Pons (tissue), 1 donor: ENCODE measurements at places on chromosomes 12 and 14.
A peak's percentile ranks its signal among the peaks of the same experiment; 100 is the strongest.

- no peak for DNase-seq
Measured at GRCh38 chr14:77822307-77822706, 22.4 kb downstream of the ADCK1 start.

- no peak for DNase-seq
Measured at GRCh38 chr12:91622981-91623380, 440.4 kb upstream of the DCN start.

DNA sequence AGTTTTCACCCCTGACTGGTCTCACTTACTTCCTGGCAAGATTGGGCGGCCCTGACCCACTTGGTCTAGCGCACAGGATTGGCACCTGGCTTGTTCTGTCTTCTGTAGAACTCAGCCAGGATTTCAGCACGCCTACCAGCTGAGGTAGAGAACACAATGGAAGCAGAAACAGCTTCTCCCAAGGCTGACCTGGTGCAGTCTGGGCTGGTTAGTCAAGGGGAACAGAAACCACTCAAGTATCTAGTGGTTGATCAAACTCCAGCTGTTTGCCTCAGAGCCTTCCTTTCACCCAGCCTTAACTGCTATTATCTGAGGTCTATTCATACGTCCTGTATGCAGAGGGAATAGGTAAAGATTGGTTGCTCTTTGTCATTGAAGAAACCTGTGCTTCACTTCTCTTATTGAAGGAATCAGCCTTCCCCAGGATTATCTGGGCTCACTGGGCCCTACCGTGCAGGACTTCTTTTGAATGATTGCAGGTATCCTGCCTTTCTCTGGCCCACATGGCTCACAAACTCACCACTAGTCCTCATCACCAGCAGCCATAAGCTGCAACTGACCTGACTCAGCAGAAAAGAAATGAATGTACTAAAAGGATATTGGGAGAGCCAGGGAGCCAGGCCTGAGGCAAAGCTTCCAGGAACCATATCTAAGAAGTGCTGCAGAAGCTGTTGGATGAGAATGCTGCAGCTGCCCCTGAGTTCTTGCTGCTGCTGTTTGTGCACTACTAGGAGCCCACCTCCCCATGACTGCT, 2.5 kb upstream of the PLEKHD1 start:
- no peak for DNase-seq

- no peak for DNase-seq
Measured at GRCh38 chr12:25829192-25829591, 129.3 kb upstream of the RASSF8 start.

DNA sequence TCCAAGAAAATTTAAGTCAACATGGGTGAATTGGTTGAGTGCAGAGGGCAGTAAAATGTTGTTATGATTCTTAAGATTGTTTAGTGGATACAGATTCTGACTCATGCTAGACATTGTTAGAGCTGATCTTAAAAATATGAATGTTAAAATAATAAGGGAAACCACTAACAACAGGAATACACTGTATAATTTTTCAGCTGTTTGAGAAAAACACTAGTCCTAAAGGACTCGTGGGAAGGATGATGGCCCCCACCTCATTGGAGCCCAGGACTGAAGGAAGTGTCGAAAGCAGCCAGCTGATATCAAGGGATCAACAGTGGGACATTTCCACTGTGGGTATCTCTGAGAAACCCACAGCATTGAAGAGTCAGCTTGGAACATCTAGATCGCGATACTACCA, 82.9 kb upstream of the SCAF11 start:
- DNase-seq, result no peak

DNA sequence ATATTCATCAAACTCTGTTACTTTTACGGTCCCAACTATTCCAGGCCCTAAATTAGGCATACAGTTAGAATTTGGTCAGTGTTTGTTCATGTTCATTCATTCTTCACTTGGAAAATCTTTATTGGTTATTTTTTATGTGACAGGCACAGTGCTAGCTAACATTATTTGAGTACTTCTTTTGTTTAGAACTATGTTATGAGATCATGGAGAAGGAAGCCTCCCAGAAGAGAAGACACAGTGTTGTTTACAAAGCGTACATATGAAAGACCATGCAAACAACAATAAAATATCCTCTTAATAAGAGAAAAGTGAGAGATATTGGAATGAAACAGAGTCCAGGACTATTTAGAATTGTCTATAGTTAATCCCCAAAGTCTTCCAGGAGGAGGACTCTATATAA, 399.2 kb downstream of the LRIG3 start:
- DNase-seq, result no peak

DNA sequence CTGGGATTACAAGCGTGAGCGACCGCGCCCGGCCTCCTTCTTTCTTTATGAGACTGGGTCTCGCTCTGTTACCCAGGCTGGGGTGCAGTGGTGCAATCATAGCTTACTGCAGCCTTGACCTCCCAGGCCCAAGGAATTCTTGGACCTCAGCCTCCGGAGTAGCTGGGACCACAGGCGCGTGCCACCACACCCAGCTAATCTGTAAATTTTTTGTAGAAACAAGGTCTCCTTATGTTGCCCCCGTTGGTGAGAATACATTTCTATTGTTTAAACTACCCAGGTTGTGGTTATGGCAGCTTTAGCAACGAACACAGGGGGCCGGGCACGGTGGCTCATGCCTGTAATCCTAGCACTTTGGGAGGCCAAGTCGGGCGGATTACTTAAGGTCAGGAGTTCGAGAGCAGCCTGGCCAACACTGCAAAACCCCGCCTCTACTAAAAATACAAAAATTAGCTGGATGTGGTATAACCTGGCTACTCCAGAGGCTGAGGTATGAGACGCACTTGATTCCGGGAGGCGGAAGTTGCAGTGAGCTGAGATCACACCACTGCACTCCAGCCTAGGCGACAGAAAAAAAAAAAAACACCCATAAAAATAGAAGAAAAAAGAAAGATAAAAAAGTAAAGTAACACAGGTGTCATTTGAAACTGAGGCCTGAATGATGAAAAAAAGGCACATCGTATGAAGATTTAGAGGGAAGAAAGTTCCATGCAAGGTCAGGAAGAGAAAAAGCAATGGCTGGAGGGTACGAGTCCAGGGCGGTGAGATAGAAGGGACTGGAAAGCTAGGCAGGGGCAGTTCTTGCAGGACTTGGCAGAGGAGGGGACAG, 977 bp upstream of the TMEM120B start:
- DNase-seq, result no peak

DNA sequence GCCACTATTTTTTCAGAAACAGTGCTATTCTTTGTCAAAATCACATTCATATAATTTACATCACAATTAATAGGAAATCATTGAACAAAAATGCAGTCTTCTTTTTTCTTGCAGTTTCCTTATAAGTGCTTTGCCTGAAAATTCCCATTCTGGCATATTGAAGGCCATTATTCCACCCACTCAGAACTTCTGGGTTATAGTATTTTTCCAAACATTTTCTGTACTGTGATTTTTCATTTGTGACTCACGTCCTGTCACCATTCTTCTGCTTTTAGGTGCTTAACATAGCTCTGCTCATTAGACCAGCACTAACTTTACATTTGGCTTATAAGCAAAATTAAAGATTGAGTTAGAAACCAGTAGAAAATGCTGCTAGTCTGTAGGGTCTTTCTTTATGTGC, 241.0 kb upstream of the NPAS3 start:
- DNase-seq, result no peak

DNA sequence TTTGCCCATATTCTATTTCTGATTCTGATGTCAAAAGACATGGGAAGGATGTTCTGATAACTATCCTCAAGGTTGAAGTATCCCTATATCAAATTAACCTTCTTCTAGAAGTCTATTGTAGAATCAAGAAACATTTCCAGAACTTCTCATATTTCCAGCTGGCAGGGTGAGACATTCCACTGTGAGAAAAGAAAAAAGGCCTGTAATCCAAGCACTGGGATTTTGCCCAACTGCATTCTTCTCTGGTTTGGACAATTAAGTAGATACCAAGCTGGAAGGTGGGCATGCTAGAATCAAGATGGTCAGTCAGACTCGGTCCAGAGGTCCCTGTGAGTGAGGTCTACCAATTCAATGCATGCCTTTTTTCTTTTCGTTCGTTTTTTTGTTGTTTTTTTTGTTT, 60.9 kb downstream of the MAP3K9 start:
- DNase-seq, result no peak

DNA sequence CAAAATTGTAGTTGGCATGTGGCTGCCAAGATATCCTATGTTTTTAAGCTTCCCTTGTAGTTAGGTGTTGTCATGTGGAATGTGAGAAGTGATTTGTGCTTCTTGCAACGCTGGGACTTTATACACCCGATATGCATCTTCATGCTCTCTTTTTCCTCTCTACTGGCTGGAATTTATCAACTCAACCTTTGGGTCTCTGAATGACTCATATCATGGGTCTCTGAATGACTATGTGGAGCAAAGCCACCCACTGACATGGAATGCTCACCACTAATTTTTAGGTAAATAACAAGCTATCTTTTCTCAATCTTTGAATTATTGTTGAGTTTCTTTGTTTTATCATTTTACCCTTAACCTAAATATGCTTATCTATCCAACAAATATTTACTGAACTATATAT, 144.6 kb downstream of the ATP23 start:
- DNase-seq, result no peak

DNA sequence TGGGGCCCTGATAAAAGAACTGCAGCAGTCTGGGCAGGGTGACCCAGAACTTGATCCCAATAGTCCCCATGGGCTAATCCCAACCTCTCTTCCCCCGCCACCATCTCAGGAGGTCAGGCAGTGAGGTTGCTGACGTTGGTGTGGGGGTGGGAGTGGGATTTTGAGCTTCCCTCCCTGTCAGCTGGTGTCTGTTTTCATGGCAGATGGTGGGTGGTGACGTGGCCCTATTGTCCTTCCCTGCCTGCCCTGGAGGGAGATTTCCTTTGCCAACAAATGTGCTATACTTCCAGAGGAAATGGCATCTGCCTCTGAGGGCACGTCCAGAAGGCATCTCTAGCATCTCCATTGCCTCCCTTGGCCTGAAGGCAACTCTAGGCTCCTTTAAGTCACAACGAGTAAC, 37.7 kb downstream of the NEUROD4 start:
- no peak for DNase-seq

DNA sequence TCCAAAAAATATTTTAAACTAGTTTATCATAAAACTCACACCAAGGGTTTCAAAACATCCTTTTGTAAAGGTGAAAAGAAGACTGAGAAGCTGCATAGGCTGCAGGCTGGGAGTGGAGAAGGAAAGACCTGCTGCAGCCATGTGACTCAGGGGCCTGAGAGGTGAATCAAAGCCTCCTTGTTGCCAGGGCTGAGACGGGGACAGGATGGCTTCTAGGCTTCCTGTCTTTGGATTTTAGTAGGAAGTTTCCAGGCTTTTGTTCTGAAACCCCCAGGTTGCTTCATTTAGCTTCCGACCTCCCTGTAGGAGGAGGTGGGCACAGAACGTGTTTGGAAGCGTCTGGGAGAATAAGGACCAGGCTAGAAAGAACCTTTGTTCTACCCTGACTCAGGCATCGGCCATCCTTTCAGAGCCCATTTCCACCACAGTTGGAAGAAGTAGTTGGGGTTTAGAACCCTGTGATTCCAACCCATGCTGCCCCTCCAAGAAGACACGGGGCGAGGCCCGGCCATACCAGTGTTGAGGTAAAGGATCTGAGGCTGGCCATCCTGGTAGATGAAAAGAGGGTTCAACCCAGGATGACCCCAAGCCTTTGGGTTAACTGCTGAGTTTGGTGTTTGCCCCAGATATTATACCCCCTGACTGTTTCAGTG, 122.4 kb downstream of the SLC25A47 start:
- DNase-seq, result no peak

DNA sequence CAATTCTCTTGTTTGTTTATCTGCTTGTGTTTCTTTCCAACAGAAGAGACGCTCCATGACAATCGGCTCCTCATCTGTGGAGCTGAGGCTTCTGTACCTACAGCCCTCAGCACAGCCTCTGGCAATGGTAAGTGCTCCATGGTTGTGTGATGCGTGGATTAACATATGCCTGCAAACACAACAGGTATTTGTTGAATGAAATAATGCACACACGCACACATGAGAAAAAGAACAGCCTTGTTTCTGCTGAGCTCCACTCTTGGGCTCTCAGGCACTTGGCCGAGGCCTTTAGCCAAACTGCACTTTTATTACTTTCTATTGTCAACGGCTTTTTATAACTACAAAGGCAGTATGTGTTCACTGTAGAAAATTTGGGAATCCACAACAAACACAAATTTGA, 120.4 kb upstream of the TMCC3 start:
- DNase-seq, result peak; percentile 68

- no peak for DNase-seq
Measured at GRCh38 chr14:96584199-96584906, 82.2 kb downstream of the PAPOLA start.

- DNase-seq, result peak; percentile 57
Measured at GRCh38 chr14:69043596-69044260, 64.6 kb upstream of the ACTN1 start.

DNA sequence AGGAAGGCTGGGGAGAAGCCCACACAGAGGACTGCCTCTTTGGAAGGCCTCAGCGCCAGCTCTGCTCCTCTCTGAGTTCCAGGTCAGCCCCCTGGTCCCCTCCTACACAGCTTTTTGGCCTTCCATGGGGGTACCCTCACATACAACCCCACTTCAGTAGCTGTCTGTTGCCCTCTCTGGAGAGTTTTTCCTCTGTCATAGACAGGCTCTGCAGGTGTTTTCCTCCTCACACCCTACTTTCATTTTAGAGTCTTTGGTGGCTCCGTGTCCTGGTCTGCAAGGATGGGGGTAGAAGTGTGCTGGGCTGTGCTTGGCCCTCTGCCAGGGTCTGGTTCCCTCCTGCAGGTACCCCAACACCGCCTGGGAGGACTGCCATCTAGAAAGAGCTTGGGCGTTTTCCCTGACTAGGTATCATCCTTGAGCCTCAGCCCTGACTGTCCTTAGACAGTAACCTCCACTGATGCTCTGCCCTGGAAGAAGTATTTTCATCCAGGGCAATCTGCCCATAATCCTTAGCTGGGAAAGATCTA, 15.1 kb downstream of the ZDHHC22 start:
- DNase-seq, result no peak

DNA sequence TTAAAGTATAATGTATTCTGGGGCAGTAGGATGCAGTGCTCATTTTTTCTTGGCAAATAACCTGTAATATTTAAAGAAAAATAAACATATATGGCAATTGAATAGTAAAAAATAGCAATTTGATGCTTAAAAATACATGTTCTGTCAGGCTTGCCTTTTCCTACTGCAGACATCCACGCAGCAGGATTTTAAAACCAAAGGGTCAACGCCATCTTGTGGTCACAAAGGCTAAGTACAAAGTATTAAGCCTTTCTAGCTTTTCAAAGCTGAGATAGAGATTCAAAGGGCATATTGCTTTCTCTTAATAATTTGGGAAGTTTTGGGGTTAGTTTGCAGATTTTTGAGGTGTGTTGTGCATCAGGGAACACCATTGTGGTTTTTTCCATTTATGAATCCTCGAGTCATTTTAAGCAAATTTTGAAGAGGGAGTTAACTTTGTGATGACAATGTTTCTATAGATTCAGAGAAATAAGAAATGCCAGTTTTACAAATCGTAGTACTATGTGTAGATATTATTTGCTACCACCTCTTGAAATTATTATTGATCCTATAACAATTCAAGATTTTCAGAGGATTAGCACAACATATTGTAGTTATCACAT, 4.7 kb upstream of the CCER1 start:
- peak; percentile 70 for DNase-seq

- no peak for DNase-seq
Measured at GRCh38 chr14:100393906-100394732, 71.0 kb downstream of the SLC25A47 start.
